CD4-positive, alpha-beta memory T cell (primary cell): ENCODE measurements at places on chromosomes 11 and 22.

DNA sequence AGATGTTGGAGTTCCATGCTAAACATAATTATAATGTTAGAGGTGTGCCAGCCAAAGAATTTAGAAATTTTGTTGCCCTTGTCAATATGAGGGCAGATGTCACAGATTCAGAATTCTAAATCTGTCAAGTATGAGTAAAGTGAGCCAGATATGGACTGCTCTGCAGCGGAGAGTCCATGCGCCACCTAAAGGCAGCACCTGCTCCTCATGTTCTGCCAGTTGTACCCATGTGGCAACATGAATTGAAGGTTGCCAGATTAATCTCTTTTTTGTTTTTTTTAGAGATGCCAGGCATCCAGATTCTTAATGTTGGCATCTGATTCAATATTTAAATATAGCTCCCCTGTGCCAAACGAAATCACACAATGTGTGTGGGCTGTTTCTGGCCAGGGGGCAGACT, 678.6 kb upstream of the ANO5 start:
- no peak for DNase-seq

GRCh38 chr11:12719221-12719620, 45.0 kb downstream of the TEAD1 start:
- DNase-seq = no peak

GRCh38 chr11:65968600-65969482, 7.3 kb downstream of the SART1 start:
- DNase-seq = no peak

GRCh38 chr22:24093855-24094254, 82.8 kb downstream of the CABIN1 start:
- DNase-seq = no peak

DNA sequence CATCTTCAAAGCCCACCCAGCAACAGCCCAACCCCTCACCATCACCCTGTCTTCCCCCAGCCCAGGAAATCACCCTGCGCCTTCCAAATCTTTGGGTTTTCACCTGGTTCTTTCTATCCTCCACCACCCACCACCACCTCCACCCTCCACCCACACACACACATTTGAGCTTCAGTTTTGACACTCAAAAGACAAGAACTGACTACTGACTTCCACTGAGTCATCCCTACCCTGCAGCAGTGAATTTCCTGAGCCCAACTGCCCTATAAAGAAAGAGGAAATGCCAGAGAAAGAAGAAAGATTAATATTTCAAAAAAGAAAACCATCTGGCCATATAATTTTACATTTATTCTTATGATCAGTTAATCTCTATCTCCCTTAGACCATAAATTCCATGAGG, 137.5 kb downstream of the CHST1 start:
- DNase-seq = no peak

DNA sequence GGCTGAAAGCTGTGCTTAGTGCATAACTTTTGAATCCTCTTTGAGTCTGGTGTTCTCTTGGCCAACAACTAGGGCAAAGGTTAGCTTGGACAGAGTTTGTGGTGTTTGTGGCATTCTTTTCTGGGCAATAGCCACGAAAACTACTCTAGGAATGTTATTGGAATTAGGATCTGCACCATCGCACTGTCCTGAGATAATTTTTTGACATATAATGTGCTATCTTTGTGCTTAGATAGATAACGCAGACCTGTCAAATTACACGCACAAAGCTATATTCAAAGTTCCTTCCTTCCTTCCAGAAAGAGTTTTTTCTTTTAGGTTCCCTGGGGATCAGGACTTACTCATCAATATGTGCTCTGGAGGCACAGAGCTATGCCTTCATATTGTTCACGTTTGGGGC, 166.8 kb upstream of the MTMR2 start:
- no peak for DNase-seq

- DNase-seq = no peak
Measured at GRCh38 chr11:60923326-60923725, 934 bp upstream of the TMEM132A start.

GRCh38 chr11:100961633-100962032, 168.0 kb downstream of the PGR start:
- DNase-seq = no peak

DNA sequence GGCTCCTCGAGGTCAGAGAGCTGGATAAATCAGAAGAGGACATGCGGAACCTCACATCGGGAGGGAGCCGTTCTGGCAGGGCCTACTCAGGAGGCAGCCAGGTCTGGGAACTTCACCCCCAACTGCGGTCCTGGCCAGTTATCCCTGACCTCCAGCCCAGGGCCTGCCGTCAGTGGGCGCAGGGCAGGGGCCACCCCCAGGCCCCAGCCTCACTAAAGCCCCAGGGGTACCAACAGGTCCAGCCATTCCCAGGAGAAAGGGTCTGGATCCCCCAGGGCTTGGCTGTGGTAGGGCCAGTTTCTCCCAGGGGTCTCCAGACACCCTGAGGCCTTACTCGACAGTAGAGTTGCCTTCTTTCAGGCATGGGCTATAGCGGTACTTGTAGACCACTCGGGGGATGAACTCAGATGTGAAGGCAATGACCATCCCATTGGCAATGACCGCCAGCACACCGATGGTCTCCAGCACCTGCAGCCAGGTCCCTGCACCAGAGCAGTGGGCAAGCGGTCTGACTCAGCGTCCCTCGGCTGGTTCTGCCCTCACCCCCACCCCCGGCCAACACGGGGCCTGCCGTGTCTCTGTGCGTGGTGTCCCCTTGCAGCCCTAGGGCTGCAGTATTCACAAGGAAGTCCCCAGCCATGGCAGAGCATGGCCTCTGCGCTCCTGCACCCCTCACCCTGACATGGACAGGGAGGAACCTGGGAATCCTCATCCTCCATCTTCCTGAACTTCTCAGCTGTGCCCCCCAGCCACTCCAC, 4.6 kb upstream of the SIGIRR start:
- DNase-seq = peak; percentile 22

GRCh38 chr11:60854847-60855725, 664 bp downstream of the PTGDR2 start:
- DNase-seq = no peak

DNA sequence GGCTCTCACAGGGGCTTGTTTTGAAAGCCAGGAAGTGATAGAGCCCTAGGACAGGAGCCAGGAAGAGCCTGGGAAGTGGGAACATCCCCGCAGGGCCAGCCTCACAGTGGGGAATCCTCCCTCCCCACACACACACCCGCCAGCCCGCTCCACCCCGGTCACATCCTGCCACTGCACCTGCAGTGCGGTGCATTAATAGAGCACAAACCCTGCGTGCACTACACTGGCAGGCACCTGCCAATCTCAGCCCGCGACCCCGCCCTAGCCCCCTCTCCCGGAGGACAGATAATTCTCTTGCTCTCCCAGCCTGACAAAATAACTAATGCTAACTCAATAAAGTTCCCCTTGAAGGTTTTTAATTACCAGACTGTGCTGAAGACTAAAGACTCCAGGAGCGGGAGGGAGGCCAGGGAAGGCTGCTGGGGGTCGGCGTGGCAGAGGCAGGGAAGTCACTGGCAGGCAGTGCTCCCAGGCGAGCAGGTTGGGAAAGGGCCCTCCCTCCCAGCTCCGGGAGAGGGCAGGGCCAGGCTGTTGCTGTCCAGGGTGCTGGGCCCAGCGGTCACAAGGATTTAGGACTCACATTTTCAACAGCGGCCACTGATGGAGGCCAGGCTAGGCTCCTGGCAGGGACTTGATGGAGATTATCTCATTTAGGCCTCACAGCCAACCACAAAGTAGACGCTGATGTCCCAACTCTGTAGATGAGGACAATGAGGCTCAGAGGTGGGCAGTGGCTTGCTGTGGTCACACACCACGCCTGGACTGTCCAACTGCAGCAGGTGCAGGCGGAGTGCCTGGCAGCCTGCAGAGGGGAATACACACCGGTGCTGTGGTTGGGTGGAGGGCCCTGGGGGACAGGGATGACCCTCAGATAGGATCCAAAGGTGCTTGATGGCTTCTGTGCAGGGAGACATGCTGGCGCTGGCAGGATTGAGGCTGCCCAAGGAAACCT, 23.9 kb upstream of the TCF20 start:
- DNase-seq = peak; percentile 48

DNA sequence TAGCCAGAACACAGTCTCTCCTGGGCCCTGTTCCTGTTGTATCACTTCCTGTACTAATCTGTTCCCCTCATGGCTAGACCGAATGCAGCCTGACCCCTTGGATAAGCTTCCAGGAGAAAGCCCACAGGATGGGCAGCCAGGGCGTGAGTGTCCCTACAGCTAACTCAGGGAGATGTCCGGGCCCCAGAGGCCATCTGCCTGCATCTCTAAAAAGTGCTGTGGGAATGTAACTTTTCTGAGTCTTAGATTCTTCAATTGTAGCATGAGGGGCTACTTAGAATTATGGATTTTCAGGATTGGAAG, 7.7 kb upstream of the MALAT1 start:
- DNase-seq = no peak

DNA sequence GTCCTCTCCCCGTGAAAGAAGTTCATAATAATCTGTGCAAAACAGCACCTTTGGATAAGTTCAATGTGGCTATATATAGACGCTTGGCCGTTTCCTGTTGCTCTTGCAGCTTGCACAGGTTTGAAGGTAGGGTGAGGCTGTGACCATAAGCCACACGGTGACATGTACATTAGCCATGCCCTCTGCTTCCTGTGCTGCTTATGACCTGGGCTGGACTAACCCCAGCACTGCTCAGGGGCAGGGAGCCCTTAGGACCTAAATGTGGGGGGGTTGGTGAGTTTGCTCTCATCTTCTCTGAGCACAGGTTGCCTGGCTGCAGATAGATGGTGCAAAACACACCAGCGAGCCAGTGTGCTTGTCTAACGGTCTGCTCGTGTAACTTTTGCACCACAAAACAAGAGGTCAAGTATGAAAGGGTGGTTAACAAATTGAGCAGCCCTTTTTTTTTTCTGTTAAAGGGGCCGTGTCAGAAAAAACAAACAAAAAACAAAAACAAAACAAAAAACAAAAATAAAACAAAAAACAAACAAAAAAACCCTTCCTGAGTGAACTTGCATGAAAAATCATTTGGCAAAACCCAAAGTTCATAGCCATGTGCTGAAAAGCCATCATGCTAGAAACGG, 37.3 kb downstream of the FLI1 start:
- no peak for DNase-seq

DNA sequence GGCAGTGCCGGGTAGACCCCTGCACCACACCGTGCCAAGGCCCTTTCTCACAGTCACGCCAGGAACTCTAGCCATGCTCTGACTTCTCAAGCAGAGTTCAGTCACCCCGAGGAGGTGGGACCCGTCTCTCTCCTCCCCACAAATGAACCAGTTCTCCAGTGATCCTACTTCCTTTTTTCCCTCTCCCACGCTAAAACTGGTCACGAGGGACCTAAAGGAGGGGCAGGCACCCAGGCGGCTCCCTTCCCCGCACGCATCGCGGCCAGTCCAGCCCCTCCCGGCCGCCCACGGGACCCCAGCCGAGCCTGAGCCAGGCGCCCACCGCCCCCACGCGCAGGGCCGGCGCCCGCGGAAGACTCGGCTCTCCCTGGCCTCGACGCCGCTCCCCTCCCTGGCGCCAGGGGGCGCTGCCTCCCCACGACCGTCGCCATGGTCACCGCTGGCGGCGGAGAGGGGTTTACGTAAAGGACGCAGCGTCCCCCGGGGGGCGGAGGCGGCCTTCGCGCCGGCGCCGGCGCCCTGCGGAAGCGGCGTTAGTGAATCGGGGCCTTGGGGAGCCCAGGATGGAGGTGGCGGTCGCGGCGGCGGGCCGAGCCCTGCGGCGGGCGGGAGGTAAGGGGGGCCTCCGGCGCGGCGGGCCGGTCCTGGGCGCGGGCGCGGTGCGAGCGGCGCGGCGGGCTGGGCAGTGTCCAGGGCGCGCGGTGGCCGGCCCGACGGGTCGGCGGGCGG, at the start of gene DAGLA:
Gene DAGLA, plus strand, starts transcription at position 499 of the 729 bp plus-strand sequence. CDS start 39,765 bp downstream, outside the sequence.
- peak; percentile 82 for DNase-seq

- DNase-seq = no peak
Measured at GRCh38 chr22:29206372-29207242, 911 bp downstream of the EMID1 start.

GRCh38 chr11:102783720-102784119, 3.3 kb upstream of the MMP10 start:
- DNase-seq = no peak

- no peak for DNase-seq
Measured at GRCh38 chr11:1279674-1280055, 29.8 kb downstream of the TOLLIP start.

GRCh38 chr11:24421766-24422165, 75.1 kb upstream of the LUZP2 start:
- no peak for DNase-seq

- no peak for DNase-seq
Measured at GRCh38 chr11:71197096-71197495, 55.3 kb downstream of the SHANK2 start.

- peak; percentile 63 for DNase-seq
Measured at GRCh38 chr11:46361283-46362155, 14.3 kb downstream of the DGKZ start.

GRCh38 chr11:133515107-133515506, 17.2 kb downstream of the OPCML start:
- no peak for DNase-seq

DNA sequence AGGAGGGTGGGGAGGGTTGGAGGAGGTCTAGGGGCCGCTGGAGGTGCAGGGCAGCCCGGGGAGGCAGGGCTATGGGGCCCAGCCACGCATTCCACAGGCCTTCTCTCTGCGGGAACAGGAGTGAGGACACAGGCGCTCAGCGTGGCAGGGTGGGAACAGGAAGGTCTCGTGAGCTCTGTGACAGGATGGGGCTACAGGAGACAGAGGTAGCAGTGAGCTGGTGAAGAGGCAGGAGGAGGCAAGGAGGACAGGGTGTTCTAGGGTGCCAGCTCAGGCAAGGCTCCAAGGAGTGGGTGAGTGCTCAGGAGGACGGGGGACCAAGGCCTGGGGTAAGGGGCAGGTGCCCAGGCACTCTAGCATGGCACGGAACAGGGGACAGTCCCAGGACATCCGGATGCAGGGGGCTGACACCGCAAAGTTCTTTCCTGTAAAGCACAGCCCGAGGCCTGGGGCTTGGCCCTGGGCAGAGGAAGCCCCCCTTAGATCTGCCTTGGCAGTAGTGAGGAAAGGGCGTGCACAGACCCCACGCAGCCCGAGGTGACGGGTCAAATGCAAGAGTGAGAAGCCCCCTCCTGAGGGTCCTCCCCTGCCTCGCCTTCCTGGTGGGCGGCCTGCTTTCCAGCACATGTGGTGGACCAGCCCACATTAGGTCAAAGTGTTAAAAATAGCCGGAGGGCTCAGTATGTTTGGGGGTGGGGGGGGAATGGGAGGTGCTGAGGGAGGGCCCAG, 4.7 kb upstream of the NEAT1 start:
- DNase-seq = peak; percentile 32

DNA sequence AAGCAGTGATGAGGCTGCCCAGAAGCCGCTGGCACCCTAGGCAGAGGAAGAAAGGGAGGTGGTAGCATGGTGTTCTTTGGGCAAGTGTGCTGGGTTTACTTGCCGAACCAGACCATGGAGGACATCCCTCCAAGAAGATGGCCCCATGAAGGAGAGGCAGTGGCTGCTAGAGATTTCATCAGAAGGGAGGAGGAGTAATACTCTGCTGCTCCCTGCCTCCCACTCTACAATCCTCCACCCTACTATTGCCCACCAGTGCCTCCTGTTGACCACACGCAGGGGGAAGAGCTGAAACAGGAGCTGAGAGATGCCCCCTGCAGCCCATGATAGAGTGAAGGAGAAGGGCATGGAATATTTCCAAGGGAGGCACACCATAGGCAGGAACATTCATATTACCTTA, 51.0 kb upstream of the PRSS23 start:
- no peak for DNase-seq

- no peak for DNase-seq
Measured at GRCh38 chr11:27138716-27139115, 98.1 kb downstream of the BBOX1 start.
